Fibroblast of mammary gland (primary cell): ENCODE measurements at places on chromosomes 5 and 9.

- peak; percentile 70 for DNase-seq
Measured at GRCh38 chr9:5499889-5500398, 10.4 kb upstream of the PDCD1LG2 start.

DNA sequence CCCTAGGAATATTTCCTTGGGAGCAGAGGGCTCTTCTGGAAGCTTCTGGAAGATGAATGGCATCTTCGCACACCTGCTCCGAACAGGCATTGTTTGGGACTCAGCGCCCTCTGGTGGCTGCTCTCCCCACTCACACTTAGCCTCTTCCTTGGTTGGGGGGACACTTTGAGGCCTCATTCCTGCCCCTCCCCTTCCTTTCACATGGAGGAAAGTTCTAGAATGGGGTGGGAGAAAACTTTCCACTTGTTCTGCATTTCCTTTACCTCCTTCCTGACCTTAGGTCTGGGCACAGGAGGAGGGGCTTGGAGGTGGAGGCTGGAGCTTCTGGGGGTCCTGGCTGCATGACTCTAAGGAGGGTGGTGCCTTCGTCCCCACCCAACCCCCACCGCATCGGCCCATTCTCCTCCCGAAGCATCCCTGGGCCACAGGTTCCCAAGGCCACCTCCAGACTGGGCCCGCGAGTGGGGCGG, 19.3 kb upstream of the SMIM32 start:
- DNase-seq = peak; percentile 54

- no peak for DNase-seq
Measured at GRCh38 chr5:78691084-78691960, 42.8 kb upstream of the LHFPL2 start.

GRCh38 chr9:14306672-14307660, 7.0 kb downstream of the NFIB start:
- peak; percentile 55 for DNase-seq

DNA sequence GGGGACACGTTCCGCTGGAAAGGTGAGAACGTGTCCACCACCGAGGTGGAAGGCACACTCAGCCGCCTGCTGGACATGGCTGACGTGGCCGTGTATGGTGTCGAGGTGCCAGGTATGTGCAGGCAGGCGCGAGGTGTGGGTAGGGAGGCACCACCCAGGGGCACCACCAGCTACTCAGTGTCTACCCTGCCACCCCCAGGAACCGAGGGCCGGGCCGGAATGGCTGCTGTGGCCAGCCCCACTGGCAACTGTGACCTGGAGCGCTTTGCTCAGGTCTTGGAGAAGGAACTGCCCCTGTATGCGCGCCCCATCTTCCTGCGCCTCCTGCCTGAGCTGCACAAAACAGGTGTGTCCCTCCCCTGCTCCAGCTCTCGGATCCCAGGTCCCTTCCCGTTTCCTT, 15.1 kb downstream of the SLC27A4 start:
- DNase-seq = no peak

DNA sequence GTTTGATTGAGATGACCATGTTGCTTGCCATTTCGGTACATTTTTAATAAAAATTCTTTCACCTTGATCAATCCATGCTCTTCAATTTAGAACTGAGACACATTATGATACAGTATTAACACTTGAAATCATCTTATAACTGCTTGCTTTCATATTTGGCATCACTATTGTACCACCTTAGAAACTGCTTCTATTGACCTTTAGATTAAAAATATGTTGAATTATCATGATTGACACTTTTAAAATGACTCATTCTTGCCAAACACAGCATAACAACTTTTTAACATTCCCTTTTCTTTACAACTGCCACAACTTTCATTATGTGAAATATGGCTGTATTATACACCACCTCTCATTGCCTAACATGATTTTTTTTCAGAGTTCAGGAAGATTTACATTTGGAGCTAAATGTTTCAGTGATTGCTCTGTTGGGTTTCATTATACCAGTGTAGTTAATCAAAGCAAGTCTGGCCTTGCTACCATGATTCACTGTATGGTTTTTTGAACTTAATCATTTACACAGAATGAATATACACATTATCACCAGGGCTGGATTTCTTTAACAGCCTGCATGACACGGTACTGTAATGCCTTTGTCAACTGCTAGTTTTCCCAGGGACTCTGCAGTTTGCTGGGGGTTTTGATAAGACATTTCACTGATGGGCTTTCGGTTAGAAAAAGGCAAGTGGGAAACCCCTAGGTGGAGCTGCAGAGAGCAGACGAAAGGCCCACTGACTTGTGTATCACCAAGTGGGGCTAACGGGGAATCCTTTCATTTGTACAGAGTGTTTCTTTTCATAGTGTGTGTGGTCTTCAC, 93.6 kb upstream of the TLE4 start:
- no peak for DNase-seq

DNA sequence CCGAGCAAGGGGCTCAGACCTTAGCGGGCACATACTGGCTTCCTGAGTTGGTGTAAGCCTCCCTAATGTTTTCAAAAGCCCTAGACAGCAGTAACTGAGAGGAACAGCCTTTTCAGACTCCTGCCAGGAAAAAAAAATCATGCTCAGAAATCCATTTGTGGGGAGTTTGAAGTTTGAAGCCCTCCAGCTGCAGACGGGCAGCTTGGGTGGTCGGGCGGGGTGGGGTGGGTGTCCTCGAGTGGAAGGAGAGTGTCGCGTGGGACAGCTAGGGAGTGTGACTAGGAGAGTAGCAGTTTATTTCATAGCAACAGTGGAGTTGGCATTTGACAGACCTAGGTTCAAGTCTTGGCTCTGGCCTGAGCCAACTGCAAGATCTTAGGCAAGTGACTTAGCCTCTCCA, 90.7 kb upstream of the PITX1 start:
- DNase-seq = no peak

- no peak for DNase-seq
Measured at GRCh38 chr9:38154501-38155421, 85.7 kb upstream of the SHB start.

GRCh38 chr5:39461007-39461682, 36.4 kb upstream of the DAB2 start:
- DNase-seq = no peak

DNA sequence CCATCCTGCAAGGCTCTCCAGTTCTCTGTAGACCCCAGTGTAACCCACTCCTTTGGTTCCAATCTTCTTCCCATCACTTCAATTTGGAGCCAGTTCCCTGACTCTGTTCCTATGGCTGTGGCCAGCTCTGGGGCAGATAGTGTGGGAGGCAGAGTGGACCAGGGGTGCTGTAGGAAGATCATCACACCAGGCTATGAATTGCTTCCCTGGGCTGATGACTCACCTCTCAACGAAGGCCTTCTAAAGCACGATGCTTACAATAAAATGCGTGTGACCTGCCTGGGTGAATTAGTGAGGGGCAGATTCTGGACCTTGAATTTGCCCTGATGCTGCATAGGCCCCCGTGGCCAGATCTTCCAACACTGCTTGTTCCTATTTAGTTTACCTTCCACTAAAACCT, 289.7 kb downstream of the FBXL7 start:
- peak; percentile 26 for DNase-seq

GRCh38 chr5:132327252-132327955, 33.2 kb downstream of the SLC22A4 start:
- peak; percentile 80 for DNase-seq

DNA sequence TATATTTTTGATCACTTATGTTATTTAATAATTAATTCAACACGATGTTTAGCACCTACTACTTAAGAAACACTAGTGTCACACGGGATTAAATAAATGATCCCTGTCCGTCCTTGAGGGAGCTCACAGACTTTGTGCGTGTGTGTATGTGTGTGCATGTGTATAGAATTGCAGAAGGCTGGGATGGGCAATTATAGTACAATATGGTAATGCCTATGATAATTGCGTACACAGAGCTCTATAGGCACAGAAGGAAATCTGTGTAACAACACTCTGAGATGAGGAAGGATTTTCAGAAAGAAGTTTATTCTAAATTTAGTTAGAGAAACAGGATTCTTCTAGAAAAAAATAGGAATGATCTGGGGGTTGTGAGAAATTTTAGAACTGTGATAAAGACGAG, 76.9 kb downstream of the CDH12 start:
- DNase-seq = no peak

DNA sequence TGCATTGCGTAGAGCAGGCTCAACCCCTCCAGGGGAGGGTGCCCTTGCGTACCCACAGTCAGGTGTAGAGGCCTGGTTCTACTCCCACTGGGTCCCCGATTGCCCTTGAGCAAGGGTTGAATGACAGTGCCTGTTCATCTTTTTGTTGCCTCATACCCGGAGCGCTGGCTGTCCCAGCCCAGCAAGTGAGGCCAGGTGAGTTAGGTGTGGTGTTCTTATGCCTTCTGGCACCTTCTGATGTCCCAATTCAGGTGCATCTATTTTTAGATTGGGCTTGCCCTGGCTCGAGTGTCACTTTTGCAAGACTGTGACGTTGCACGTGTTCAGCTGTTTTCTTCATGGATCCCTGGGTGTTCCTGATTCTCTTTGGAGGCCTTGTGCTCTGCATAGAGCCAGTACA, 257.8 kb downstream of the GOLPH3 start:
- no peak for DNase-seq

- DNase-seq = no peak
Measured at GRCh38 chr9:29969856-29970647, 2396.8 kb upstream of the C9orf72 start.

GRCh38 chr5:178587763-178588611, 2.2 kb downstream of the COL23A1 start:
- DNase-seq = no peak

- DNase-seq = no peak
Measured at GRCh38 chr9:4510546-4511322, 20.5 kb downstream of the SLC1A1 start.

DNA sequence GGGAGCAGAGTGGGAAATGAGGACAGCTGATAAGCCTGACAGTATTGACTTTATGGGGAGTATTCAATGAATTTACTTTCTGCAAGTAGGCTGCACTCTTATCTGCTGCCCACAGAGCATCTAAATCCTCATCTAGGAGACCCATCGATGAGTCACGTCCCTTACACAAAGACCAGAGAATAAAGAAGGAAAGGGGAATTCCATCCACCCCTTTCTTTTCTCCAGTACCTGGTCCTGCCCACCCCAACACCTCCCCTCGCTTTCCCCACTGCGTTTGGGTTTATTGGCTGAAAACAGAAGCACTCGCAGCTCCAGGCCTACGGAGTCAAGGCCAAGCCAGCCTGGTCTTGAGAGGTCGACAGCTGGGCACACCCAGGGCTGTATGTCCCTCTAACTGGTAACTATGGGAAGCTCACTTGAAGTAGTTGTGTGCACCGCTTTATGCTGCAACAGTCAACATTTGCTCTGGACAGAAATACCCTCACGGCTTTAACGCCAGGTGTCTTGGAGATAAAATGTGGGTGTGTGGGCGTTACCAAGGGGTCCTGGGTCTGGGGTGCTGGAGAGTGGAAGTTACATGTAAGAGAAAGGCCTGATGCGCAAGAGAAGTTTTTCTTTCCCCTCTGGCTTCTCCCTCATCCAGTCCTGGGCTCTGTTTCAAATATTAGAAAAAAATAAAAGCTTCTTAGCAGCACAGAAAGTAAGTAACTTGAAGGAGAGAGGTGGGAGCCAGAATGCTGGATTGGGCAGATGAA, 14.5 kb upstream of the TAL2 start:
- no peak for DNase-seq

DNA sequence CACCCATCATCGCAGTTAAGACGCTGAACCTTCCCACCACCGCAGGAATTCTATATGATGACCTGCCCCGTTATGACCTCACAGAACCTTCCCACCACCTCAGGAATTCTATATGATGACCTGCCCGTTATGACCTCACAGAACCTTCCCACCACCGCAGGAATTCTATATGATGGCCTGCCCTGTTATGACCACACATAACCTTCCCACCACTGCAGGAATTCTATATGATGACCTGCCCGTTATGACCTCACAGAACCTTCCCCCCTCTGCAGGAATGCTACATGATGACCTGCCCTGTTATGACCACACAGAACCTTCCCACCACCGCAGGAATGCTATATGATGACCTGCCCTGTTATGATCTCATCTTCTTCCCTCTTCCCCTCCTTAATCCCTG, 64.3 kb downstream of the IRX1 start:
- DNase-seq = no peak

GRCh38 chr9:116334546-116335150, 181.1 kb downstream of the PAPPA start:
- DNase-seq = no peak

- no peak for DNase-seq
Measured at GRCh38 chr9:91911657-91912056, 38.4 kb downstream of the ROR2 start.

- DNase-seq = no peak
Measured at GRCh38 chr5:79738349-79738748, 48.7 kb downstream of the CMYA5 start.

DNA sequence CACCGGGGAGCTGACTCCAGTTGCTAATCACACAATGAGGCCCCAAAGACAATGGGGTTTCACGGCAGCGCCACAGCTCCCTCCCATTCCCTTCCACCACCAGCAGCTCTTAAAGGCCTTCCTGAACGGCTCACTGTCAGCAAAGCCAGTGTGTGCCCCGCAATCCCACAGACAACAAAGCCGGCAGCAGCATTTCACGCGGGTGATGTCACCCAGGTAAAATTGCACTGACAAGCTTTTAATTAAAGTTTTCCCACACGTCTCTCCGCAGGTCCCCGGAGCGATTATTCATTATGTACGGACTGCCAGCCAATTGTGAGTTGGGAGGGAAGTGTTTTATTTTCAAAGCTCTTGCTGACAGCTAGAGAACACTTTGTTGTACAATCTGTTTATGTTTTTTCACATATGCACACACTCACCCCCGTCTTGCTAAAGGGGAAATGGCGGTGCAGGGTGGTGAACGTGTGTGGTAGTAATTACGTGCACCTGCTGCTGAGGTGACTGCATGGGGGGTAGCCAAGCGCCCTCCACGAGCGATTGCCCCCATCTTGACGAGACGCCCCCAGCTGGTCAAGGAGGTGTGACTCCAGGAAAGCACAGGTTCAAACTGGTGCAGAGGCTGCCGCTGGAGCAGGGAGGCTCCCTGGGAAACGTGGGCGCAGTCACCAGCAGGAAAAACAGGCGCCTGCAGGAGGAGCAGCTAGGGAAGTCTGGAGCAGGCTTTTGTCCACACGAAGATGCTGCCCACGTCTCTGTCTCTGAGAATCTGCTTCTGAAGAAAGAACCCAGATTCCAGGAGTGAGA, 65.0 kb downstream of the IRX2 start:
- DNase-seq = no peak

DNA sequence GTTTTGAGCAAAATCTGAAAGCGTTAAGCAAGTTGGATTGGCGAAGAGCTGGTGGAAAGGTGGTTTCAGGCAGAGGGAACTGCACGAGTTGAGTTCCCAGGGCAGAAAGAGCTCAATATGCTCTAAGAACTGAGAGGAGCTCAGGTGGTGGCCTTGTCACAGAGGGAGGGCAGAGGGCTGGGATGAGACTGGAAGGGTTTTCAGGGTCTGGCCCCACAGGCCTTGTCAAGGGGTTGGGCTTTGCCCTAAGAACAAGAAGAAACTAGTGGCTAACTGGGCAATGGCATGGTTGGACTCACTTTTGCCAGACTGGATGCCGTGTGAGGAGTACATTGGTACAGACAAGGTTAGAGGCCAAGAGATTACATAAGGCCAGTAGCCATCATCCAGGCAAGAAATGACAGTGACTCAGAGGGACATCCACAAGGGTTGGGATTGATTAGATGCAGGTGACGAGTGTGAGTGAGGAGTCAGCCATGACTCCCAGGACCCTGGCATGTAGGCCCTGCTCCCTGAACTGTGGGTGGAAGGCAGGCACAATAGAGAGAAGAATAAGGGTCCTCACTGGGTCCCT, 75.1 kb upstream of the SMIM23 start:
- DNase-seq = peak; percentile 6
